ENCODE measurements at places on chromosomes 7 and 10.

GRCh38 chr7:156041398-156041797 is 229.1 kb upstream of the SHH start:
- DNase-seq, result no peak

DNA sequence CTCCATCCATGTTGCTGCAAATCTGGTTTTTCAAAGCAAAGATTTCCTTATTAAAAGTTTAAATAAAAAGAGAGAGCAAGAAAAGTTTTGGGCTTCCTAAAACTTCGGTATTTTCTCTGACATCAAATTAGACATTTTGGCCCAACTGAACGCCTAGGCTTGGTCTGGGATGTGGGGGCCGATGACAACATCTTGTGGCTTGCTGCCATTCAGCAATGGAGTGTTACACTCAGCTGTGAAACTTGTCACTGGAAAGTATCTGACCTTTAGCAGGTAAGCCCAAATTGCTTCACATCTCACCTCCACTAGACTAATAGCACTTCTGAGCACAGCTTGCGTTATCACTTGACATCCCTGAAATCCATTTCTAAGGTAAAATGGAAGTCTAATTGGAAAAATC is 320.6 kb downstream of the GATA3 start:
- DNase-seq, result no peak

GRCh38 chr10:127836966-127837365 is 55.8 kb downstream of the CLRN3 start:
- no peak for DNase-seq

DNA sequence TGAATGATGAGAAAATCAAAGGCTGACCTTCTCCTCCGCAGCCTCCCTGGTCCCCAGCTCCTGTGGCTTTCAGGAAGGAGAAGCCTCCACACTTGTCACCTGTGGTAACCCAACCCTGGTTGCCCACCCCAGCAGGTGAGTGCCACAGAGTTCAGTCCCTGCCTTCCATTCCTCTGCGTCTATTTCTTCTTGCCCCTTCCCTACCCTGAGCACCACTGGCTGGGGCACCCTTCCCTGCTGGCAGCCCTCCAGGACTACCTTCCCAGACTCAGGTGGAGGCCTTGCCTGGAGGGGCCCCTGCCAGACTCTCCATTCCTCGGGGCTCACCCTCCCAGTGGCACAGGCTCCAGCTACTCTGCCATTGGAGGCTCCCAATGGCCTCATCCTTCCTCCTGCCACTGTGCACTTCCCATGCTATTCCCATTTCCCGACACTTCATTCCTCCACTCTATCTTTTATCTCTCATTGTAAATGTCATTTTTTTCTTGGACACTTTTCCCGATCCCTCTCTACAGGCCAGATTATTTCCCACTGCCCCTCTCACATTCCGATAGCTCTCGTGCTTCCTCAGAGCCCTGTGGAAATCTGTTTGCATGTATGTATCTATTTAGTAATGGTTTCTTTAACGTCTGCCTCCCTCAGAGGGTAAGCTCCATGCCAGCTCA is 90.6 kb upstream of the PCBD1 start:
- DNase-seq, result no peak

DNA sequence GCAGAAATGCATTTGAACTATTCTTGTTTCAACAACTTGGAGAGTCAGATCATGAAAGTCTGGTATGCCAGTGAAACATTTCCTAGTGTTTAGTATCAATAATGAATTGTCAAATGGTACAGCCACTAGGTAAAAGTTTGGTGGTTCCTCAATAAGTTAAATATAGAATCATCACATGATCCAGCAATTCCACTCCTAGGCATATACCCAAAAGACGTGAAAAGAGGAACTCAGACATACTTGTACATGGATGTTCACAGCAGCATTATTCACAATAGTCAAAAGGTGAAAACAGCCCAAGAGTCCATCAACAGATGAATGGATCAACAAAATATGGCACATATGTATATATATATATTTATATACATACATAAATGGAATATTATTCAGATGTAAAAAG is 67.0 kb upstream of the HPS1 start:
- DNase-seq, result no peak

DNA sequence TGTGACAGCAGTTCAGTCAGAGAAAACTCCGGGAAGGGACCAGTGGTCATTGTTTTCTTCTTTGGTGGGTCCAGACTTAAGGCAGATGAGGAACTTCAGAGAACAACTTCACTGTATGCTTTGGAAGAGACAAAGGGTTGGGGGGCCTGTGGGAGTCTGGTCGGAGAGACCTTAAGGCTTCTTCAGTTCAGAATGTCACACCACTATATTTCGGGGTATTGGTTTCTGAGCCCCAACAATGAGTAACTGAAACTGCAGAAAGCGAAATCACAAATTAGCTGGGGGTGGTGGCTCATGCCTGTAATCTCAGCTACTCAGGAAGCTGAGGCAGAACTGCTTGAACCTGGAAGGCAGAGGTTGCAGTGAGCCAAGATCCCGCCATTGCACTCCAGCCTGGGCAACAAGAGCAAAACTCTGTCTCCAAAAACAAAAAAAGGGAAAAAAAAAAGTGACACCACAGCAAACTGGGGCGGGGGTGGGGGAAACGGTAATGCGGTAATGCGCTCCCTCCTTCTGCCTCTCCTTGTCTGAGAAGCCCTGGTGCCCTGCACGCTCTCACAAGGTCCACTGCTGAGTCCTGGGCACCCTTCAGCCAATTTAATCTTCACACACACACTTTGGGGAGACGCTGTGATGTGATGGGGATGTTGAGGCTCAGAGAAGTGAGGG is 2.2 kb upstream of the ADIRF start:
- no peak for DNase-seq

DNA sequence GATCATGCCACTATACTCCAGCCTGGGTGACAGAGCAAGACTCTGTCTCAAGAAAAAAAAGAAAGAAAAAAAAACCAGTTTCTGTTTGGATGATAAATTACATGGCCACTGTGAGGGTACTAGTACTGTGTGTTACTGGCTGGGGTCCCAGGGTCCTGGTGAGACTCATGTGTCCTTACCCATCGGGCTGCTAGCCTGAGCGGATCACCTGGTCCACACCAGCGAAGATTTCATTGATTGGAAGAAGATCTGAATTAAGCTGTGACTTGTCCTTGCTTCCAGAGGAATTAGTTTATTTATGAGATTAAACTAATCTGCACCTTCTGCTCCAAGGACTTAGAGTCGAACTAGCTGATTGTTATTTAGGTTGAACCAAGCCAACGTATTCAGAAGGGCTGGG is 40.0 kb upstream of the BAMBI start:
- DNase-seq, result no peak

DNA sequence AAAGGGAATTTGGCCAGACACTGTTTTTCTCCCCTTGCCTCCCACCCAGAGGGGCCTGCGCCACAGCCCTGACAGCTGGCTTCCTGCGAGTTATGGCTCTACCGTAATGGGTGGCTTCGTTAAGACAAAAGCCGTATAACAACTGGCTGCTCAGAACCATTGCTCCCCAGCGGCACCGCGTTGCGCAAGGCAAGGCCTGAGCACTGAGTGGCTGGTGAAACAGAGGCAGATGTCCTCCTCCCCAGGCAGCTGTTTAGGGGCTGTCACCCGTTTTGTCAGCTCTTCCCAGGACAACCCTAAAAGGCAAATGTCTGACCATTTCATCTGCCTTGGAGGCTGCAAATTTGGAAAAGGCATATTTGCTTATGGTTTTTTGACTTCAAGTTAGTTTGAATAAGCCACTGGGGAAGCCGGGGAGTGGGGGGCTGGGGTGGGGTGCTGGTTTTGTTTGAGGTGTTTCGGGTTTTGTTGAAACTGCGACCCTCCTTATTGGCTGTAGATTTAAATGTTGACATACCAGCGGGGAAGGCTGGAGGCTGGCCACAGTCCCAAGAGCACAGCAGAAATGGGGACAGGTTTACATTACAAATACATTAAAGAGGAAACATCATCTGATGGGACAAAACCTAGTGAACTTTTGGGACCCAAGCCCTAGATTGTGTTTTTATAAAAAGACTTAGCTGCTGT is 681 bp upstream of the SPOCK2 start:
- peak; percentile 32 for DNase-seq

GRCh38 chr7:148661471-148661870 is 37.2 kb upstream of the CUL1 start:
- DNase-seq, result no peak

DNA sequence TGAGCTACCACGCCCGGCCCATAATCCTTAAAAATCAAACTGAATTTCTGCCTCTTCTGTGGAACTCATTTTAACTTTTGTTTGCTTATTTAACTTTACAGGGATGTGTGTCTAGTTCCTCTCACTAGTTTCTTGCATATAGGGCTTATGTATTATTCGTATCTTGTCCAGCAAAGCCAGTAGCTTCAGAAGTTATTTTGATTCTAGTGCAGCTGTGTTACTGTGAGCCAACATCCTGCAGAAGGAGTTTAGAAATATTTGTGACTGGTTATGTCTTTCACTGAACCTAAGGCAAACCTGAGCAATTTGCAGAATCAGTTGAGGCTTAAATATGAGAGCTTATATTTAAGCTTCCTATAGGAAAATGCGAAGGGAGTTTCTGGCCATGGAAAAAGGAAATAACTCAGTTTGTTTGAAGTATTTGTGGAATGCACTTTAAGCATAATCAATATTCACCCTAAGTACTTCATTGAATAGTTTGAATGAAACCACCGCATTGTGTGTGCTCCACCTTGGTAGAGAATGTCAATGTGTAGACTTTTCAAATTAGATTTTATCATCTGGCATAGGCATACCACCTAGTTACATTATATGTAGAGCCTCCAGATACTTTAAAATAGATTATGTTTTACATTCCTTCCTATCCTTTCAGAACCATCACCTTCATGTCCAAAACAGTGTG is 90.8 kb downstream of the MCU start:
- DNase-seq, result no peak

- no peak for DNase-seq
Observed at GRCh38 chr10:130463104-130463875, 327.1 kb downstream of the GLRX3 start.

DNA sequence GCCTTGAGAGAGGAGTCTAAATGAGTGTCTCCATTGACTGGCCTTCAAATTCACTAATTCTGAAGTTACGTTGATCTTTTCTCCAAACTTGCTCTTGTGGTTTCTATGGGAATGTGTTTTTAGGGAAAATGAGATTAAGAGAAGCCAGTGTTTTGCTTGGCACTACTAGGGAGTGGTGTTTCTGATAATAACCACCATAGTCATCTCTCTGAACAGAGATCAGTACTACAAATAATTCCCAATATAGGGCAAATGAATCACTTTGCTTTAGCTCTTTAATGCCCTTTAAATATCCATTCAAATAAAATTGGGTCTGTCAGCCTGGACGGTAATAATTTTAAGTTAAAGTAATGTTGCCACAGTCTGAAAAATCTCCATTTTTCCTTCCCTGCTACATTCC is 90.8 kb downstream of the NRF1 start:
- DNase-seq, result no peak

DNA sequence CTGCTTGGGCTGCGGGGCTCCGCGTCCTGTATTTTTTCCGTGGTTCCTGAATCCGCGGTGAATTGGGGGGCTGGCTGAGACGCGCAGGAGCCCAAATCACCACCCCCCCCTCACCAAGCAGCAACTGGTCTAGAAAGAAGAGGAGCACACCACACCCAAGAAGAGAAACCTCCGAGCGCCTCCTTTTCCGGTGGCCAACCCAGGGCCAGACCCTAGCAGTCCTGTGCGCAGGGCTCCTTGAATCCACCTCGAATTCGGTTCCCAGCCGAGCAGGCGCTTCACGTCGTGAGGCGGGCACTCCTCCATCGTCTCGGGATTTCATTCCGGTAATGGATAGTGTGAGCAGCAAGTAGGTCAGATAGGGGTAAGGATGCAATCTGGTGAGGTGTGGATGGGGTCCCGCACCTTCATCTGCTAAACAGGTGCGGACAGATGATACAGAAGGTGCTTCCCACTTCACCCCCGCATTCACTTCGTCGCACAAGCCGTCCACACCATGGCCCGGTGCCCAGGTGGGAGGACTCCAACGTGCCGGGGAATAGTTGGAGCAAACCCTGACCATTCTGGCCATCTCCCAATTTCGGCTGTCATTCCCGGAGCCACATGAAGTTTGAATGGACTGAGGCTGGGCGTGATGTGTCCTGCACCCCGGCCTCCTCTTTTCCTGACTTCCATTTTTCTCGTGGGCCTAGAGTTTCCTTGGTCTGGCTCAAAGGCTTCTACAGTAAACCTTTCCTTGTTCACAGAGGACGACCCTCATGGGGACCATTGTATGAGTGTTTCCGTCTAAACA is 19.8 kb upstream of the ZNF273 start:
- no peak for DNase-seq

GRCh38 chr7:44771358-44771757 is 22.7 kb downstream of the ZMIZ2 start:
- DNase-seq, result no peak

DNA sequence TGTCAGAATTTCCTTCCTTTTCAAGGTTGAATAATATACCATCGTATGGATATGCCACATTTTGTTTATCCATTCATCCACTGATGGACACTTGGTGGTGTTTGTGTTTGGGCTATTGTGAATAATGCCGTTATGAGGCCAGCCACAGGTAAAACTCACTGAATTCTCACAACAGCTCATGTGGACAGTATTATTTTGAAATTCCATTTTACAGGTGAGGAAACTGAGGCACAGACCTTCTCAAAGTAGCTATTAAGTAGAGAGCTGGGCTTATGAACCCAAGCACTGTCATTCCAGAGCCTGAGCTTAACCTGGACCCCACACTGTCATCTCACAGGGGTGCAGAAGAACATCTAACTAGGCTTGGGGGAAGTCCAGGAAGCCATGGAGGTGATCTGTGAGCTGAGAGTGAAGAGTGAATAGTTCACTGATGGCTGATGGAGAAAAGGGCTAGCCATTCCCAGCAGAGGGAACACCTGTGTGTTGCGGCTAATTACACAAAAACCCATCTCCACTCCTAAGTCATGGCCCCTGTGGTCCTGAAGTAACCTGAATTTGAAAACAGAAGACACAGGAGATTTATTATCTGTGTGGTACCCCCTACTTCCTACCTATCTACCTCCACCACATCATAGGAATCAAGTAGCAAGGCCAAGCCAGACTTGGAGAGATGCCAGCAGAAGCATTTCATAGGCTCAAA is 8.7 kb downstream of the INMT start:
- no peak for DNase-seq

GRCh38 chr7:77791336-77791735 is 6.9 kb downstream of the TMEM60 start:
- no peak for DNase-seq

- no peak for DNase-seq
Observed at GRCh38 chr7:26001662-26002244, 150.2 kb upstream of the NFE2L3 start.

DNA sequence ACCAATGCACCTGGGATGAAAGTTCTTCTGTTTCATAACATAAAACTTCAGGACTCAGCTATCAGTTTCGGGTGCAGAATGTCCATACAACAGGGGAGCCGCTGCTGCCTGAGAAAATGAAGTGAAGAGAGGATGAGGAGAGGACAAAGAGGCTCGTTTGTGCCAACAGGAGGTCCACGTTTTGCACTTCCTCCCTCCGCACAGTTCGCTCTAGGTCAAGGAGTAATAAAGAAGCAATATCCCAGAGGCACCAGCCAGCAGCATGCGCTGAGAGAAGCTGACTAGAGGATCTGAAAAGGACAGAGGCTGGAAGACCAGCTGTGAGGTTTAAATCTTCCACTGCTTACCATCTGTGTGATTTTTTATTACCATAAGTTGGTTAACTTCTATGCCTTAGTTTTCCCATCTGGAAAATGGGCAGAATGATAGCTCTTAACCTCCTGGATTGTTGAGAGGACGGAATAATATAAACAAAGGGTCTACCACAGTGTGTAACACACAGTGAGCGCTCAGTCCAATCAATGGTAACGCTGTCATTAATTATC is 709 bp downstream of the GPAM start:
- DNase-seq, result no peak

Data from substantia nigra (tissue), 51 donors.